ENCODE measurements at places on chromosomes 7 and 10.

DNA sequence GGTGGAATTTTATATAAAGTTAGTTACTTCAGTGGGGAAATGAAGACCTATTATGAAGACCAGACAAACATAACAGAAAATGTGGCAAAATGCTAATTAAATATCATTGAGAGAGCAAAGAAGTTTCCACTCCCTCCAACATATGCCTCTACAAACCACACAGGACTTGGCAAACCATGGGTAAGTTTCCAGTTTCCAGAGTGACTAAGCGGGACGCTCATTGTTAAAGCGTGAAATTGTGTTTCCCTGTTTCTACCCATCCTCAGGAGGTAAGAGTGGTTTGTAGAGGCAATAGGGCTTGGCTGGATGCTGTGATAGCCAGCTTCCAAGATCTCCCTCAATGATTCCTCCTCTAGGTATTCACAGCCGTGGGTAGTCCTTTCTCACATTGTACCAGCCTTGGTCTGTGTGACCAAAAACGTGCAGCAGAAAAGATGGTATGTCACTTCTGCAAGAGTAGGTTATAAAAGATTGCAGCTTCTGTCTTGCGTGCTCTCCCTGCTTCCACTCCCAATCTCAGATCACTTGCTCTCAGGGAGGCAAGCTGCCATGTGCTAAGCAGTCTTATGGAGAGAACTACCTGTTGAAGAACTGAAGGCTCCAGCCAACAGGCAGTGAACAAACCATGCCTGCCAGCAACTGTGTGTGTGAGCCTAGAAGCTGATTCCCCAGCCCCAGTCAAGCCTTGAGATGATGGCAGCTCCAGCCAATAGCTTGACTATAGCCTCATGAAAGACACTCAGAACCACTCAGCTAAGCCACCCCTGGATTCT lies 35.7 kb downstream of the CBX3 start:
- DNase-seq: no peak

DNA sequence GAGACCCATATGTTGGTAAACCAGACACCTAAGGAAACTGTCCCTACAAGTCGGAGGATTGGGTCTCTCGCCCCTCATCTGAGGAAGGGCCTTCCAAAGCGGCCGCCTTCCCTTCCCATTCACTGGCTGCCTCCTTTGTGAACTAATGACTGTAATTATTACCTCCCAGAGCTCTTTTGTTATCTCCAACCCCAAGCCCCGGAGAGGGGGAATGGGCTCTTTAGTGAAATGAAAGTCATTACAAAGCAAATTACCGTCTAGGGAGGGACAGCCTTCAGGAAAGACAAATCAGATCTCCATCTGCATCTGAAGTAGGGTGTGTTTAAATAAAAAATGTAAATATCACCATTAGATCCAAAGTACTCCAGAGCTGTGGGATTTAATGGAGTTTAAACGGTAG lies 2.6 kb upstream of the GAD2 start:
- no peak for DNase-seq

DNA sequence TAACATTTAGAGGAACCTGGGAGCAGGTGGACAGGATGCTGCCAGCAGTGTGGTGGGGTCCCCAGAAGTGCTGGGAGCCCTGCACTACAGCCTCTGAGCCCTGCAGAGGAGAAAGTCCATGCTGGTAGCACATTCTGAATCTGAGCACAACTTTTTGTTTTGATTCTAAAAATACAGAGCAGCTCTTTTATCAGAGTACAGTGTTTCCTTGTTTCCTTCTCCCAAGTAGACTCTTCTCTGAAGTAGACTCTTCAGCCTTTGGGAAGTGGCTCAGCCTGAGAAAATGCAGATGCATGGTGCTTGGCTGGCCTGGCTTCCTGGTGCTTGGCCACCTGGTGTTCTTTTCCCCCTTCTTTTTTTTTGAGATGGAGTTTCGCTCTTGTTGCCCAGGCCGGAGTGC lies 9.1 kb downstream of the ADCY1 start:
- DNase-seq: no peak

DNA sequence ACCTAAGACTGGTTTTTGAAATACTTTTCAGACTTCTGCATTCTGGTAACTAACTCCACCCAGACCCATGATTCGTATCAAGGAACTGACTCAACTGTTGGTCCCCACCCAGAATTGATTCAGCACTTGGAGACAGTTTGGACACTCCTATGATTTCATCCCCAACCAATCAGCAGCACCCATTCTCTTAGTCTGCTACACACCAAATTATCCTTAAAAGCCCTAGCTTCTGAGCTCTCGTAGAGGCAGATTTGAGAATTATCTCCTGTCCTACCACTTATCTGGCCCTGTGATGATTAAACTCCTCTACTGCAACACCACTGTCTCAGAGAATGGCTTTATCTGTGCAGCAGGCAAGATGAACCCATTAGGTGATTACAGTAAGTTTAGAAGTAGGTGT lies 7.7 kb upstream of the GSTO1 start:
- no peak for DNase-seq

- no peak for DNase-seq
These were observed 123.6 kb upstream of the ANK3 start for GRCh38 chr10:60513281-60513680.

DNA sequence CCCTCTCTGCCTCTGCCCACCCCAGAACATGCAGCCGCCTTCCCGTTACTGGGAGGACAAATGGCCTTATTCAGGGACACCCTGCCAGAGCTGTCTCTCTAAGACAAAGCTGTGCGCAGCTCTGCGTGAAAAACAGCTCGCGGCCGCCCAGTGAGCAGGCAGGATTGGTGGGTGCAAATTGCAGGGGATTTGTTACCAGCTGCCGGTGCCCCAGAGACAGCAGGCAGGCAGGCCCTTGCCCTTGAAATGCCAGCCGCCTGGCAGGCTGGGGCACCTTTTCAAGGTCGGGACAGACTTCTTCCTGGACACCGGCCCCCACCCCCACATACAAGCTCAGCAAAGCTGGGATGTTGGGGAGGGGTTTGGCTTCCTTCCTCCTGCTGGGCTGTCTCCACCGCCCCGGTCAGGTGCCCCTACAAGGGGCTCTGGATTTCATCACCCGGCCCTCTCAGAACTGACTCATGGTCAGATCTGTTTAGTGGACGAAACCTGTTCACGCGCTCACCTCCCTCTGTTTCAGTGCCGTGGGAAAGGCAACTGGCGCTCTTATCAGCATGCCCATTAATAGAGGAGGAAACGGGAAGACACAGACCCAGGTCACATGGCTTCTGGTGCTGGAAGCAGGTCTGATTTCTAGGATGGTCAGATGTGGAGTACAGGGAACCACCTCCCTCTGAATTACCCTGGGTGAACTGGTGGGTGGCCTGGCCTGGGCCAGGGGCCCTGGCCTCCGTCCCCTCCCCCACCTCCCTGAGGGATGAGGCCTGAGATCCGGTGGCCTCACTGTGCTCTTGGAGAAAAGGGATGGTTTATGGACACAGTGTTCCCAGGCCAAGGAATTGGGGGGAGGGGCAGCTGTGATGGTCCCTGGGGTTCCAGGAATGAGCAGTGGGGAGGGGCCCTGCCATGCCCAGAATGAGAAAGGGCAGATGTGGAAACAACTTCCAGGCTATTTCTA lies 123.9 kb upstream of the PPIF start:
- DNase-seq: no peak

- no peak for DNase-seq
These were observed 1009.0 kb downstream of the LRMDA start for GRCh38 chr10:76440426-76440825.

- DNase-seq: peak; percentile 73
These were observed 649.0 kb upstream of the PCDH15 start for GRCh38 chr10:55449981-55450380.

- no peak for DNase-seq
These were observed 57.1 kb upstream of the ITPRID1 start for GRCh38 chr7:31456646-31457368.
